GM10248 (cell line): ENCODE measurements at places on chromosomes 11 and 22.
A peak's percentile ranks its signal among the peaks of the same experiment; 100 is the strongest.

GRCh38 chr11:1618231-1618630 lies 3.7 kb downstream of the KRTAP5-4 start:
- no peak for DNase-seq

GRCh38 chr11:68343761-68344256 lies 31.4 kb downstream of the LRP5 start:
- DNase-seq, result no peak

DNA sequence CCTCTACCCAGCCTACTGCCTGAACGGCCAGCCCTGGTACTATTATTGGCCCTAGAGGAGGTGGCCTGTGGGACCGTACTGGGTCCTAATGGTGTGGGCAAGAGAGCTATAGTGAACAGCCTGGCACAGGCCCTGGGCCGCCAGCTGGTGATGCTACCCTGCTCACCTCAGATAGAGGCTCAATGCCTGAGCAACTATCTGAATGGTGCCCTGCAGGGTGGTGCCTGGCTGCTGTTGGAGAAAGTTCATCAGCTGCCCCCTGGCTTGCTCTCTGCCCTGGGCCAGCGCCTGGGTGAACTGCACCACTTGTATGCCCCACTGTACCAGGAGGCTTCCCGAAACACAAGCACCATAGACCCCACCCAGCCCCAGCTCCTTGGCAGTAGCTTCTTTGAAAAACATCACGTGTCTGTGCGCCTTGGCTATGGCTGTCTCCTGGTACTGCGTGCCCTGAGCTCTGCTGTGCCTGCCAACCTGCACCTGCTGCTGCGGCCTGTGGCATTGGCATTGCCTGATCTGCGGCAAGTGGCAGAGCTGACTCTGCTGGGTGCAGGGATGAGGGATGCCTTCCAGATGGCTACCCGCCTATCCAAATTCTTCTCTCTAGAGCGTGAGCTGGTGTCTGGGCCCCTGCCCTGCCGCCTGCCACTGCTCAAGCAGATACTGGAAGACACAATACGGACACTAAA lies 49.0 kb downstream of the DNHD1 start:
- no peak for DNase-seq

- DNase-seq, result no peak
These were observed 63.0 kb downstream of the PARVG start for GRCh38 chr22:44243761-44244160.

GRCh38 chr11:107707807-107708206 lies 4.0 kb downstream of the SLN start:
- no peak for DNase-seq

DNA sequence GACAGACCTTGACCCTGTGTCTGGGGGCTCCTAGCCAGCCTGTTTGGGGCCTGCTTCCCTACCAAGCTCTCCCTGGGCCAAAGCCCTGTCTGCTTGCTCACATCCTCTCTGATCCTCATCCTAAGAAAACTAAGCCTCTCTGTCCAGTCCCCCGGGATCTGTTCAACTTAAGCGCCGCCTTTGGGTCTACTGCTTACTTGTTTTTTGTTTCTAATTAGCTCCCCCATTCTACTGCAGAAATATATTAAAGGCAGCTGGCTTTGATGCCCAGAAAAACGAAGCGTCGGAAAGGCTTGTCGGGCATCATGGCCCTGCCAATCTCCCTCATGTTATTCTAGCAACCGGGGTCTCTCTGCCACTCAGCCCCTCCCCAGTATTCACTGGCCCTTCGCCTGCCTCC lies 3.4 kb downstream of the DSCAML1 start:
- no peak for DNase-seq

- DNase-seq, result no peak
These were observed 354.6 kb downstream of the DDX10 start for GRCh38 chr11:109019342-109019936.

- no peak for DNase-seq
These were observed 18.8 kb upstream of the AMPD3 start for GRCh38 chr11:10436224-10436623.

GRCh38 chr11:78417175-78417887 lies at the start of gene GAB2:
Gene GAB2, minus strand, starts transcription at chr11:78417820. Its CDS starts 100 bp downstream, at chr11:78417720.
- DNase-seq, result no peak

GRCh38 chr11:13184295-13184794 lies 93.2 kb upstream of the BMAL1 start:
- no peak for DNase-seq

GRCh38 chr11:2522631-2523255 lies 77.9 kb downstream of the KCNQ1 start:
- DNase-seq, result no peak

DNA sequence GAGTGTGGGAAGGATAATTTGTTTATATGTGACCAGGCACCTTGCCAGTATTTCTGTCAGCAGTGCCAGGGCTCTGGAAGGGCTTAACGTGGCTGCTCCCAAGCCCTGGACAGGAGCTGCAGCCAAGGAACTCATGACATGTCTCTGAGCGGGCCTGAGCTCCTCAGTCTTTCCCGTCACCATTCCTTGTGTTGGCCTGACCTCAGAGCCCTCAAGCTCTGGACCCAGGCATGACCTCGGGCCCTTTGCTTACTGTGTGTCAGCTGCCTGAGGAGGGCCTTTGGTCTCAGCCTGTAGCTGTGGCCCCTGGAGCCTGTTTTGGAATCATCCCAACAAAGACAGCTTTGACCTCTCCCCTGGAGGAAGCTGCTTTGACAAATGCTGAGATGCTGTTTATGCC lies 264.1 kb upstream of the PLET1 start:
- DNase-seq, result no peak

- DNase-seq, result no peak
These were observed 10.9 kb upstream of the FGF3 start for GRCh38 chr11:69830086-69830485.

DNA sequence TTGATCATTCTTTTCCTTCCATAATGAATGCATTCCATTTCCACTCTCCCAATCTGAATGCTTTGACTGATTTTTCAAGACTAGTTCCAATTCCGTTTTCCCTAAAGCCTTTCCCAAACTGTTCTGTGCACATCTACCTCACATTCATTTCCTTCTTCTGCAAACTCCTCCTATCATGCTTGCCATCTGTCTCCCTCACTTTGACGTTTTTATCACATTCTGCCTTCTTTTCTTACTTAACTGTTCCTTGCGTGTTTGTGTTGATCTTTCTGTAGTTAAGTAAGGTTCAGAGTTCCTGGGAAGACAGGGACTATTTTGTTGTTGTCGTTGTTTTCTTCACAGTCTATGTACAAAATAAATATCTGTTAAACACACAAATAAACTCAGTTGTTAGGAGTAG lies 179.0 kb downstream of the NXPE2 start:
- no peak for DNase-seq

GRCh38 chr11:81658722-81659121 lies 1074.9 kb downstream of the FAM181B start:
- peak; percentile 21 for DNase-seq

- DNase-seq, result no peak
These were observed 20.4 kb upstream of the GNB1L start for GRCh38 chr22:19875061-19875530.

DNA sequence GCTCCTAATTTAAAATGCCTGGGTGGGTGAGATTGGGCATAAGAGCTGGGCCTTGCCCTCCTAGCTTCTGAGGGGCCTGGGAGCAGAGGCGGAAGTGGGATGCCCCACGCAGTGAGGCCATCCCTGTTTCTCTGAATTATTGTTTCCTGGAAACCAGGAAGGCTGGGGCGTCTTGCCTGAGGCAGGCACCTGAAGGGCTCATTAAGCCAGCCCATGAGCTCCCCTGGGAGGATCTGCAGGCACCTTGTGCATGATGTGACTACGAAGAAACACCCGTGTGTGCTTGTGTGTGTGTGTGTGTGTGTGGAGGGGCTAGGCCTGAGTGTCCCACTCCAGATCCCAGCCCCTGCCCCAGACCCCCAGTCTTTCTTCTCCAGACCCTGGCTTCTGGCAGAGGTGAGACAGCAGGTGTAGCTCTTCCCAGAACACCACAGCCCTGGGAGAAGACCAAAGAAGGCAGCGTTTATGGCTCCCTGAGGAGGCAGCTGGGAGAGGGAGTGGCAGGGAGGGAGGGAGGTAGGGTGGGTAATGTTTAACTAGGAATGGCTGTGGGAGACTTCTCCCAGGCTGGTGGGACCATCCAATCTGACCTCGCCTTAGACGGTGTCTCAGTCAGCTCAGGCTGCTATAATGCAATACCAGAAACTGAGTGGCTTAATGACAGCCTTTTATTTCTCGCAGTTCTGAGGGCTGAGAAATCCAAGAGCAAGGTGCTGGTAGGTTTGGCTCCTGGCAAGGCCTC lies 2.1 kb upstream of the BATF2 start:
- DNase-seq, result no peak

DNA sequence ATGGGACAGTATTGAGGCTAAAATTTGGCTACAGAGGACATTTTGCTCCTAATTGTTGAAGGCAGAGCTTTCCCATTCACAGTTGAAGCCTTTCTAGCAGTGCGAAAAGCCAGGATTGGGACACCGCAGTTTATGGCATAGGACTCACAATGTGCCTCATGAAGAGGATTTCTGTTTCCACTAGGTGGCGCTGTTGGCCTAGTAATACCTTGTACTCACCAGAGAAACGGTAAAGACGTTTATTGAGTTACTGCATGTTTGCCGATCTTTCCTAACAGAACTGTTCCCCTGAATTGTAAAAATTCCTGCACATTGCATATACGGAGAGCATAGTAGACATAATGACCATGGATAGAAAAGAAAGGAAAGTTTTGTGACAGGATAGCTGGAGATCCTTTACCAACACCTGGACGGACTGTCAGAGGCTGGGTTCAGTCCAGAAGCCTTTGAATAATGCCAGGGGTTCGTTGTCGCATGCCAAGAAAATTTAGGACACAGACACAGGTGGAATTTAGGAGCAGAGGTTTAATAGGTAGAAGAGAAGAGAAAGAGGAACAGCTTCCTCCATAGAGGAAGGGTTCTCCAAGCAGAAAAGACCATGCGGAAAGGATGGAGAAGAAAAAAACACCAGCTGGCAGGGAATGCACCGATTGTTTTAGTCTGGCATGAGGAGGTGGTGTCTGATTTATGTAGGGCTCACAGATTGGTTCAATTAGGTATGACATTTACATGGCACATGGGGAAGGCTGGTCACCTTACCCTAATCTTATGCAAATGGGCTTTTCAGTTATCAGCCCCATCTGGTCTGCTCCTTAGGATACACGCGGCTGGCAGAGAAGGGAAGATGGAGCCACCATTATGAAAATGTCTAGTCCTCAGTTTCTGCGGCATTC lies 10.8 kb upstream of the OR51D1 start:
- DNase-seq, result no peak

GRCh38 chr22:48754611-48755058 lies 1073.0 kb downstream of the BRD1 start:
- no peak for DNase-seq

DNA sequence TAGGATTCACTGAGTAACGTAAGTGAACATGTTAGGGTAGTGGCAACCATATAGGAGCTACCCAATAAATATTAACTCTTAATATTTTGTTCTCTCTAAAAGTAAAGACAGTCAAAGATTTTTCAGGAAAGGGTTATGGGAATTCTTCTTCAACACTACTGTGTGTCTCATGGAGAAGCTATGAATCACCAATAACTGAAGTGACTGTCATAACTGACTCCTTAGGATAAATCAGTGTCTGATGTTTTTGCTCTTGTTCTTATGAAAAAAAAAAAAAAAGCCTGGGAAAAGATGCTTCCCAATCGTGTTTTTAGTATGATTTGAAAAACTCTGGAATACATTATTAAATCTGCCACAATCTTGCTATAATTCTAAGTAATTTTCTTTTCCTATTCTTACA lies 111.2 kb upstream of the CEP126 start:
- no peak for DNase-seq

DNA sequence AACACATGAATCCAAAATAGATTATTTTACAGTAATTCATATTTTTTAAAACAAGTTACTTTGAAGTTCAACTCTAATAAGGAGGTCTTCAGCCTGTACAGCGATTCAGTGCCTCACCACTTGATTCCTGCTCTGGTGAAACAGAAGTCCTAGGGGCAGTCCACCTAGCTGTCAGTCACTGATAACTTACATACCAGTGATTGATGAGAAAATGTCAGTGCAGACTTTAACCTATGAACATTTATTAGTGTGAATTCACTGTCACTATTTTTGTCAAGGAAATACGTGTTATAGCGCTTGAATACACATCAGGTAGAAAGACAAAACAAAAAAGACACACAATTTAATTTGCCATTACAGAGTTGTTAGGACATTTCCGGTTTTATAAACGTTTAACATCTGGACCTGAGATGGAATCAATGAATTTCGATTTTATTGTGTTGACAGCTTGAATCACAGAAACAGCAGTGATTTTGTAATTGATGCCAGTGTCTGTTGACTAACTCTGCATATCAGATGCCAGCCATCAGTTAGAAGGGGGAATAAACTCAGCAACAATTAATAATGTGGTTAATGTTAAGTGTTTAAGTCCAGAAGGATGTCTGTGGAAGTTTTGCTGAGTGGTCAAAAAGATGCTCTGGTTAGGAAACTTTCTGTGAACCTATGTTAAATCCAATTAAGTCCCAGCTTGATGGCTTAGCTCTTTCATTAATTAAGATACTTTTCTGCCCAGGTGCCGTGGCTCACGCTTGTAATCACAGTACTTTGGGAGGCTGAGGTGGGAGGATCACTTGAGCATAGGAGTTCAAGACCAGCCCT lies 34.5 kb downstream of the ELF5 start:
- DNase-seq, result no peak

DNA sequence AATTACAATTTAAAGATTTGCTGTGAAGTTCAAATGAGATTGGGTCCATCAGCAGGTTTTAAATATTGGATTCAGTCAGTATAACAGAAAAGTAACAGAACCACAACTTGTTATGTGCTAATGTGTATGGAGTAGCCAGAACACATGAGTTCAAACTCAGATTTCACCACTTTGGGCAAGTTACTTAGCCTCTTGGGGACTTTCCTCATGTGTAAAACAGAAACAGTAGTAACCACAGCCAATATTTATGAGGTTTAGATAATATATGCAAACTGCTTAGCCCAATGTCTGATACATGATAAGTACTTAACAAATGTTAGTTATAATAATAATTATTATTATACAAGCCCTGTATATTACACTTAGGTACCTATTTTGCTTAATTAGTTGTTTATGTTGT lies 21.8 kb upstream of the SLC5A12 start:
- DNase-seq, result no peak

DNA sequence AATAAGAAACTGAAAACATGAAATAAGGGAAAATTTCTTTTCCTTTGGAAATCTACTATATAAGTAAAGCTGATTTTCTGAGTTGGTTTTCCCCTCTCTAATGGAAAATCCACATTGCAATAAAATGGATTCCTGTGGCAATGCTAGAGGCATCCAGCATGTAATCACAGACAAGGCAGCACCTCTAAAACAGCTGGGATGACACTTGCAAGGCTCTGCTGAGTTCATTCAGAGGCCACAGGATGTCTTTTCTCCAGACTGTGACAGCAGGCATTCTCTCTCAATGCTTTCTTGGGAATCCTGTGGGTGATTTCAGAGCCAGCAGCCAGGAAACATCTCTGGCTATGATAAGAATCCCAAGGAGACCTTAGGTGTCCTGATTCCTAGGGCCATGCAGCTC lies 201.3 kb upstream of the BLID start:
- DNase-seq, result no peak
